Fibroblast of skin of scalp (primary cell): ENCODE measurements at places on chromosomes 2 and 18.

GRCh38 chr2:126796931-126797621 is 101.6 kb upstream of the TEX51 start:
- DNase-seq, result no peak

- DNase-seq, result no peak
These were observed 11.9 kb downstream of the MSH2 start for GRCh38 chr2:47414682-47415458.

- DNase-seq, result no peak
These were observed 186.8 kb downstream of the ZEB2 start for GRCh38 chr2:144333143-144333555.

DNA sequence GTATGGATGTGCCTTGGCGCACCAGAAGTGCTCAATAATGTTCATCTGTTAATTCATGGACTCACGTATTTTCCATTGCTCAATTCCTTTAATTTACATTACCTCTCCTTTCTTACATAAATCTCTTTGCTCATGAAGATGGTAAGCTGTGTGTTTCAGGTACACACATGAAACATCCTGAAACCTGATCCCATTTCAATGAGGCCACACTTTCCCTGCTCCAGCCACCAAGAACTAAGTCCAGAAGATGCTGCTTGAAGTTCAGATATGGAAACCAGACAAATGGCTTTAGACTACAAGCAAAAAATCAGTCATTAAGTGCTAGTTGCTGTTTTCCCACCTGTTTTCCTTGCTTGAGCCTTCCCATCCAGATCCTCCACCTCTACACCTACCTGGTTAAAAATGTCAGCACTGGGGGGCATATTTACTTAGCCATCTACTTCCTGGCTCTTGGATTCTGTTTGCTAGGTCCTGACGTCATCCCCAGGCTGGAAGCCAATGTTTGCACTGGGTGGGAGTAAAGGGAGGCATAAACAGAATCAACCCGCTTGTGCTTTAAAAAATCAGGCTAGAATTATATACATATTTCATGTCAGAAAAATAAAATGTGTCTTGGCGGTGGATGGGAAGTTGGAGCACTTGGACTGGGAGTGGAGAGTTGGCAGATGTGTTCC is 309.7 kb downstream of the OSR1 start:
- no peak for DNase-seq

DNA sequence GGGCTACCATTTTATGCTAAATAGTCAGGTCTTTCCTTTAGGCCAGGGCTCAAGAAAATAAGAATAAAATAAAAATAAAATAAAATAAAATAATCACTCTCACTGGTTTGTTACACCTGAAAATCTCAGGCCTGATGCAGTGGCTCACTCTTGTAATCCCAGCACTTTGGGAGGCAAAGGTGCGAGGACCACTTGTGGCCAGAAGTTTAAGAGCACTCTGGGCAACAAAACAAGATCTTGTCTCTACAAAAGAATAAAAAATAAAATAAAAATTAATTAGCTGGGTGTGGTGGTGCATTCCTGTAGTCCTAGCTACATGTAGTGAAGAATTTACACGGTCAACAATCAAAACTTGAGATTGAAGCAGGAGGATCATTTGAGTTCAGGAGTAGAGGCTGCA is 159.4 kb downstream of the NRXN1 start:
- DNase-seq, result no peak

GRCh38 chr18:75204732-75205513 is 4.0 kb downstream of the PTGR3 start:
- DNase-seq, result no peak

- DNase-seq, result peak; percentile 37
These were observed 200.3 kb downstream of the FBXO15 start for GRCh38 chr18:73947180-73947921.

- no peak for DNase-seq
These were observed 74.6 kb downstream of the MEP1B start for GRCh38 chr18:32264401-32264800.

- no peak for DNase-seq
These were observed 105.5 kb downstream of the GYPC start for GRCh38 chr2:126761256-126761980.

GRCh38 chr2:1370461-1370860 is 42.8 kb upstream of the TPO start:
- no peak for DNase-seq

DNA sequence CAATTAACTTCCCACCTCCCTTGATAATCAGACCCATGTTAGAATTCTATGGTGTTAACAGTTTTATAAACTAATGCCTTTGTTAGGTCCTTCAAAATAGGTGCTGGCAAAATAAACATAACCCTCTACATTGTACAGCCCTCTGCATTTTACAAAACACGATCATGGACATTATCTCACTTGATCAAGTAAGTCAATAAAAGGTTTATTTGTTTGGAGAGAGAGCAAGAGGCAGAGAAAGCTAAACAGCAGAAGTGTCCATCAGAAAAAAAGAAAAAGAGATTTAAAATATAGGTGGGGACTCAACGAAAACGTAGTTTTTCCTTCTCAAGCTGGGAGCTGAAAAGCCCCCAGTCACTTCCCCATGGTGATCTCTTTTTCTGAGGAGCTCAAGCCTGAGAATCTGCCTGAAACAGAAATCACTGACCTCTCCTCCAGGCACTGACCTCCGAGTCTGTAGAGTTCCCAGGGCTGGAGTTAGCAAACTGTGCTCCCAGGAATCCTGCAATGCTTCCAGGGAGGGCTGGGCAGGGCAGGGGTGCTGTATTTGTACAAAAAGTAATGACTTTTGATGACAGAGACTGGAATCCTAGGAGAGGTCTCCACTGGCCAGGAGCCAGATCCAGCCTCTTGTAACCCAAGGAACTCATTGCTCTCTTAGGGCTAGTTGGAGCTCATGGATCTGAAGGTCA is 137.8 kb upstream of the KLHL29 start:
- DNase-seq, result no peak

DNA sequence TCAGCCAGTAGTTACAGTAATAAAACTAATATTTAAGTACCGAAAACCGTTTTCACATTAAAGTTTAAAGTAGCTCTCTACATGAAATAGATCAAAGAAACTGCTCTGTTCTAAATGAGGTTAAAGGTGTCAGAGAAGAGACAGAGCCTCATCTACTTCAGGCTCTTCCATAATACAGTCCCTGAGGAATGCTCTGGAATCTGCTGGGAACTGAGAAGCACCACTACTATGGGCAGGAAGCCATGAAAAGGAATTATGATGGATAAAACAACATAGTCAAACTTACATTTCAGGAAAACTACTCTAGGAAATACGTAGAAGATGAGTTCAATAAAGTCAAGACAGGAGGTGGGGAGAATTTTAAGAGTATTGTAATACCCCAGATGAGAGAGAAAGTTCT is 60.0 kb downstream of the ROCK1 start:
- peak; percentile 83 for DNase-seq

- no peak for DNase-seq
These were observed 46.6 kb downstream of the SETBP1 start for GRCh38 chr18:44727291-44727690.

- DNase-seq, result peak; percentile 21
These were observed 739 bp downstream of the SIX2 start for GRCh38 chr2:45008296-45009129.

GRCh38 chr2:64522843-64523428 is 1.2 kb upstream of the AFTPH start:
- peak; percentile 85 for DNase-seq

DNA sequence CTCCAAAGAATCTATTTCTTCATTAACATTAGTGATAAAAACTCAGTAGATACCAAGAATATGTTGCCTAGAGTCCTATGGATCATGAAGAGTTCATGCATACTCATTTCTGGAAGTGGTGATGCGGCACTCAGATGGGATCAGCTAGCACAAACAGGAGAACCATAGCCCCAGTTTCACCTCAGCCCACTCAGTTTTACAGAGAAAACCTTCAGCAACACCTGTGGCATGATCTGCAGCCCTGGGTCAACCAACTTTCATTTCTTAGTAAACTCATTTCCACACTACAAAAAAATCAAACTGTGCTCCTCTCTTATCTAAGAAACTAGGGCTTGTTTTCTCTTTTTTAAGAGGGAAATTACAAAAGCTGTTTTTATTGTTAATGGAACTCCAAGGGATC is 569.4 kb downstream of the CCDC85A start:
- no peak for DNase-seq

DNA sequence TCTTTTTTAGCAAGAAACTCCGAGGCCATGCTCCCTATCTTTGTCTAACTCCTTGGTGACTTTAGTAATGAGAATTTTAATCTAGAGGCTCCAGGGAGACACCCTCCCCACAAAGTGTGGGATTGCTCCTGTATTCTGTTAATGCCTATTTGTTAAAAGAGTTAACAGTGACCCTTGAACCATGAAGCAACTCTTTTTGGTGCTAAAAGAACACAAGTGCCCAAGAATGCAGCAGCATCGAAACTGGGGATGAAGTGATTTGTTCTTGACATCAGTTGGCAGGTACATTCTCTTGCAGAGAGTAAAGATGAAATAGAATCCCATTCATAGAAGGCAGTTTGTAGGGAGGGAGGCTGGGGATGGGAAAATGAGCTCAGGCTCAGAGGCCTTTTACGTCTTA is 50.0 kb downstream of the FMNL2 start:
- no peak for DNase-seq

DNA sequence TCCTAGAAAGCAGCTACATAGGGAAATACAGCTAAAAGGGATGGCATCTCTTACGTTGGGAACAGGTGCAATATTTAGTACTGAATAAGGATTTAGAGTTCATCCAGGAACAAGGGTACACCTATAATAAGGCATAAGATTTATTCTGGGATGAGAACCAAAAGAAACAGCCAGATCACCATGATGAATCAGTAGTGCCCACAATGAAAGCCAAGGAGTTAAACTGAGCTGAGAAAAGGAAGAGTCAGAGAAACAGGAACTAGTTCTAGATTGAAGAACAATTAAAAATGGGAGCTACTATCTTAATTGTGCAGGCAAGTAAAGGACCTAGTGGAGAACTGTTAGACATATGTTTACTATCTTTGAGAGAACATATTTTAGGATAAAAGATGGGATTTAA is 692.3 kb downstream of the LRP1B start:
- no peak for DNase-seq

DNA sequence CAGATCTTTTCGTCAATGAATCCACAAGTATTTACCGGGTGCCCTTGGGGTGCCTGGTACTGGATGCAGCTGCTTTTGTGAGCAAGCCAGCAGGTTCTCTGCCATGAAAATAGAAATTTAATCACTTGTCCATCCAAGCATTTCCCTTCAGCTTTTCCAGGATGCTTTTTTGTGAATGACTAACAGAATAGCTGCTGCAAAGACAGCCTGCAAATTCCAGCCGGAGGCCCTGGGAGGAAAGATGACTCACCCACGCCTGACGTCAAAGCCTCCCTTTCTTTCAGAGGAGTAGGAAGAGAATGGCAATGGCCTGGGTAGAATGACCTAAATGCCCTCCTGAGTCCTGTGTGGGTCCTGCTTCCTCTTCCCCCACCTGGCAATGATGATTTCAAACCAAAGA is 111.9 kb downstream of the AP1S3 start:
- peak; percentile 95 for DNase-seq

GRCh38 chr2:71995067-71995665 is 152.5 kb downstream of the CYP26B1 start:
- peak; percentile 63 for DNase-seq

GRCh38 chr2:120348134-120348736 is 2.3 kb downstream of the INHBB start:
- no peak for DNase-seq

- no peak for DNase-seq
These were observed 147.3 kb upstream of the TCF4 start for GRCh38 chr18:55735199-55735855.

GRCh38 chr2:180873219-180873618 is 107.2 kb upstream of the UBE2E3 start:
- DNase-seq, result no peak

DNA sequence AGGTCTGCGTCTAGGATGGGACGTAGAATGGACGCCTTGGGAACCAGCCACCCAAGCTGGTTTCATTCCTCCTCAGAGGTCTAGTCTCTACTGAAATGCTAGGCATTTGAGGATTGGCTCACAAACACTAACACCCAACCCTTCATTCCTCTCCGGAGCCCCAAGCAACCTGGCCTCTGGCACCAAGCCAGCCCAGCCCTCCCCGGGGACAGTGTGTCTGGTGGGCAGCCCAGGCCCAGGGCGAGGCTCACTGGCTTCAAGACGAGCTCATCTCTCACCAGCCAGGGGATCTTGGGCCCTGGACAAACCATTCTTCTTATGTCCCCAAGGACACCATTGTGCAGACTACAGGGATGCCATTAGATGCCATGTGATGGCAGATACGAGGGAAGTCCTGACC is 182.5 kb downstream of the CTIF start:
- DNase-seq, result peak; percentile 60

DNA sequence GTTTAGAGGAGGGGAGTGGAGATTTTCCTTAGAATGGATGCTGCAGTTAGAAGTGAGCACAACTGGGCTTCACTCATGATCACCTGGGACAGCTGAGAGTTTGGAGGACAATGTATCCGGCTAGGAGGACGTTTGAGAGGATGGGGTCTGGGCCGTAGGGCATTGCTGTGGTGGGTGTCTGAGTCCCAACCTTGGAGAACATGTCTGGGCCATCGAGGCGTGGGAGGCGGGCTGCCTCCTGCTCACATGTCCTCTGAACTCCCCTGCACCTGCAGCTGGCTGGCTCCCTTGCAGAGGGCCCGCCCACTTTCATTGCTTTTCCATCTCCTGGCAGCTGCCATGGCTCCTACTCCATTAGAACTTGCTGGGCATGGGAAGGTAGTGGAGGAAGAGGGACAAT is 203.0 kb upstream of the PXDN start:
- no peak for DNase-seq

DNA sequence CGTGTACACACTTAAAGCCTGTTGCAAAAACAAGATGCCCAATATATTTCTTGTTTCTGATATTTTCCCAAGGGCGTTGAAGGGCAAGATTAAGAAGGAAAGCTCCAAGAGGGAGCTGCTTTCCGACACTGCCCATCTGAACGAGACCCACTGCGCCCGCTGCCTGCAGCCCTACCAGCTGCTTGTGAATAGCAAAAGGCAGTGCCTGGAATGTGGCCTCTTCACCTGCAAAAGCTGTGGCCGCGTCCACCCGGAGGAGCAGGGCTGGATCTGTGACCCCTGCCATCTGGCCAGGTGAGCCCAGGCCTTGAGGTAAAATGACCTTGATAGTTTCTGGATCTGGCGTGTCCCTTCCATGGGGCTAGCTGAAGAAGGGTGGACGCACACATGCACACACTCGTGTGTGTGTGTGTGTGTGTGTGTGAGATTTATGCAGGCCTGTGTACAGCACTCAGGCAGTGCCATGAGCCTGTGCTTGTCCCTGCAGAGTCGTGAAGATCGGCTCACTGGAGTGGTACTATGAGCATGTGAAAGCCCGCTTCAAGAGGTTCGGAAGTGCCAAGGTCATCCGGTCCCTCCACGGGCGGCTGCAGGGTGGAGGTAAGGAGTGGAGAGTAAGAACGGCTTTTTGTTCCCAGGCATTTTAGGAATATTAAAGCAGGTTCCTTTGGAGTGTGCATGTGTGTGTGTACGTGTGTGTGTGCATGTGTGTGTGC is 23.6 kb downstream of the MLPH start:
- no peak for DNase-seq

- DNase-seq, result no peak
These were observed 27.3 kb downstream of the CCDC141 start for GRCh38 chr2:179022685-179023084.

- no peak for DNase-seq
These were observed 64.1 kb downstream of the TAF4B start for GRCh38 chr18:26290385-26290784.
